Activated CD4-positive, alpha-beta T cell treated with anti-CD3 and anti-CD28 coated beads for 4 hours (primary cell): ENCODE measurements at places on chromosomes 2 and 18.

DNA sequence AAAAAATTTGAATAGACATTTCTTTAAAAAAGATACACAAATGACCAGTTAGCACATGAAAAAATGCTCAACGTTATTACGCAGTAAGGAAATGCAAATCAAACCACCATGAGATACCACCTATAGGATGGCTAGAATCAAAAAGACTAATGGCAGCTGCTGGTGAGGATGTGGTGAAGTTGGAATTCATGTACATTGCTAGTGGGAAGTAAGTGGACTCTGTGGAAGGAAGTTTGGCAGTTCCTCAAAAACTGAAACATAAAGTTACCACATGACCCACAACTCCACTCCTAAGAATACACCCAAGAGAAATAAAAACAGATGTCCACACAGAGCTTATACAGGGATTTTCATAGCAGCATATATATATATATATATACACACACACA lies 51.2 kb downstream of the MBP start:
- no peak for DNase-seq

DNA sequence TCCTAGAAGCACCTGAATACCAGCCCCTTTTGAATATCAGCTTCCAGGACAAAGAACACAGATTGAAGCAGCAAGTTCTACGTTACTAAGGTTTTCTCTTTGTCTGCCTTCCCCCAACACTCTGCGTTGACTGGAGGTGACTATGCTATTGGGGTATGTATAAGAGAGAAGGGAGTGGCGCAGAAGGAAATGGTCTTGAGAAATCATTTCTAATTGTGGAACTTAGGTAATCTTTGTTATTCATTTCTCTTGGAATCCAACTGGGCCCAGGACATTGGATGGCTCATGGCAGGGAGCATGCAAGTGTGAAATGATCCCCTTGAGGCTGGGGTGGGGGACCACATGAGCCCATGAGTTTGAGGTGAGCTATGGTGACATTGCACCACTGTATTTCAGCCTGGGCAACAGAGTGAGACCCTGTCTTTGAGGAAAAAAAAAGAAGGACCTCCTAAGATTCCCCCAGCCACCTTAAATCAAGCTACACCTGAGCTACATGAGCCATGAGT lies 29.7 kb downstream of the XDH start:
- DNase-seq: no peak

DNA sequence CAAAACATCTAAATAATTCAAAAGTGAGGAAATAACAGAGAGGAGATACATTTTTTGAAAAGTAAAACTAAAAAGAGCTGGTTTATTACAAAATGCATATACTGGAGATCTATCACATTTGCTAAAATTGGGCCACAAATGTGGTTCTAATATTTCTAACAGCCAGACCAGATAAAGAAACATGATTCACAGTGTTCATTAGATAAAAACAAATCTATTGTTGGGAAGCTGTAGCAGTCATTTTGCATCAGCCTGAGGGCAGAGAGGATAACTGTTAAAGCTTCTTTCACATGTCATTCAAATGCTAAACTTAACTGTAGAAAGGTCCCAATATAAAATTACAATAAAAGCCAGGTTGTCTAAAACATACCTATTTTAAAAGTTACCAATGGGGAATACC lies 148.3 kb downstream of the GULP1 start:
- DNase-seq: no peak

DNA sequence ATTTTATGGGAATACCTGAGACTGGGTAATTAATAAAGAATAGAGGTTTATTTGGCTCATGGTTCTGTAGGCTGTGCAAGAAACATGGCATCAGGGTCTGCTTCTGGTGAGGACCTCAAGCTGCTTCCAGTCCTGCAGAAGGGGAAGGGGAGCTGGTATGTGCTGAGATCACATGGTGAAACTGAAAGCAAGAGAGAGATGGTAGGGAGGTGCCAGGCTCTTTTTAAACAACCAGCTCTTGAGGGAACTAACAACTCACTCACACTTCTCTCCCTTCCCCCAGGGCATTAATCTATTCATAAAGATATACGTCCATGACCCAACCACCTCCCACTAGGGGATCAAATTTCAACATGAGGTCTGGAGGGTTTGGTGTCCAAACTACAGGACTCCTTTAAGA lies 40.1 kb downstream of the AGPS start:
- no peak for DNase-seq

- no peak for DNase-seq
These were observed 97.1 kb upstream of the PXDN start for GRCh38 chr2:1841461-1841860.

DNA sequence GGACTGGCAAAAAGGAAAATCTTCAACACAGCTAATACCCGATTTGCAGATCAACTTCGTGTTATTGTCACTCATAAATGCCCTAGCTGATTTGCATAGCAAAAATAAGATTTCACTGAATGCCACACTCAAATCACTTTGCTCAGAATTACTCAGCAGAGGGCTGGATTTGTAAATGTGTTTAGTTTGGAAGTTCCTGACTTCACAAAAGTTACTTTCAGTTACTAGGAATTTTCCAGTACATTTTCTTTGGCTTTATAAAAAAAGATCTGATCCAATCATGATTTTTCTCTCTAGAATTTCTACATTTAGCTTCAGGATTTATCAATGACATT lies 433.3 kb upstream of the ID2 start:
- DNase-seq: no peak

GRCh38 chr2:120419073-120419472 lies 73.1 kb downstream of the INHBB start:
- DNase-seq: no peak

DNA sequence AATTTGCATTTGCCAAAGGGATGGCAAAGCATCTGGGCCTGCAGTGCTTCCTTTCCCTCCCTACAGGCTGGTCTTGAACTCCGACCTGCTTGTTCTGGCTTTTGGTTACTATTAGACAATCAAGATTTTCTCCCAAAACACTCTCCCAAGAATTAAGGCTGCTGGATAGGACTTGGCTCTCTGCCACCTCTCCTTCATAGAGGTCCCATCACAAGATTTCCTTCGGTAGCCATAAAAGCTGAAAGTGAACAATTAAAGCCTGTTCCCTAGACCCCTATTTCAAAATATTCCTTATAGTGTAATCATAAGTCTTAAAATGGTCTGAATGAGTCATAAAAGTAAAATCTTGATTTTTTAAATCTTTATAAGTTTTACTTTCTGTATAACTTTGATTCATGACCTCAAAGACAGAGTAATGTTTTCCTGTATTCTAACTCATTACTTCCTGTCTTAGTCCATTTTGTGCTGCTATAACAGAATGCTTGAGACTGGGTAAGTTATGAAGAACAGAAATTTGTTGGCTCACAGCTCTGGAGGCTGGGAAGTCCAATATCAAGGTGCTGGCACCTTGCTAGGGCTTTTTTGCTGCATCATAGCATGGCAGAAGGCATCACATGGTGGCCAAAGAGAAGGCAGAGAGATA lies 37.8 kb upstream of the TNP1 start:
- DNase-seq: no peak

DNA sequence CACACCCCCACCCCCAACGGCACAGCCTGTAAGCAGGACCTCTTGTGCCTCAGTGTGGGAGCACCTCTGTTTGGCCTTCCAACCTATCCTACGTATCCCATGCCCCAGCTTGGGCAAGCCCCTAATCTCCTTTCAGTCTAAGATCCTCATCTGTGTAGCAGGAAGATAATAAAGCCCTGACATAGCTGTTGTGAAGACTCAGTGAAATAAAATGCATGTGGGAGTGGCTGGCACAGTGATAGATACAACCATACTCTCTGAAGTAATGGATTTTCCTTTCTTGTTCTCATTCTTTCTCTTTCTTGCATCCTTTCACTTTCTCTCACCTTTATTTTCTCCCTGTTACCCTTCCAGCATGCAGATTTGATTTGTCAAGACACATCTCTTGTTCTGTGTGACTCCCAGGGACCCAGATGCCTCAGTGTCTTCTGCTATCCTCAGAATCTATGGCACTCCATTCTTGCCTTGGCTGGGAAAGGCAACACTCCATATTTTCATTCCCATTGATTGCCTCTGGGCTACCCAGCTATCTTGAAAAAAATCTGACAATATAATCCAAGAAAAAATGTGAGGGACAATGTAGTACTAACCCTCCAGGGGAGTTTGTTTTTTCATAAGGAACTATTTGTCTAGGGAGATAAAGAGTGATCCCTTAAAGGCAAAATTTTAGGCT lies 207.2 kb upstream of the SETBP1 start:
- no peak for DNase-seq

GRCh38 chr2:184006998-184007397 lies 591.3 kb upstream of the ZNF804A start:
- DNase-seq: no peak

GRCh38 chr2:126399001-126399400 lies 257.0 kb upstream of the GYPC start:
- DNase-seq: no peak

DNA sequence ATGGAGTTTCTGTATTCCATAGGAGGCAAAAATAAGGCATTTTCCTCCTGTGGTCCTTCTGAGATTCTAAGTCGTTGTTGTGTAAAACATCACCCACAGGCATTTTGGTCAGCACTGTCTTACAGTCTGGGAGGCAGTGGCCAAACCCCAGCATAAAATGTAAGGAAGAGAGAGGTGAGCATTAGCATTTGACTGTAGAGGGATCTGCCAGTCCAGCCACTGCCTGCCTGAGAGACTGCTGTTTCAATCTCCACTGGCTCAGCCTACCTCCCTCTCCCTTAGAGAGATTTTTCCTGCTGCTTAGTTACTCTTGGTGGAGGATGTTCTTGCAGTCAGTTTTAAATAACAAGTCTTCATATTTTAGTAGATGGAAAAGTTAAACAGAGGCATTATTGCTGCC lies 77.0 kb downstream of the ARHGEF33 start:
- no peak for DNase-seq

GRCh38 chr2:8421658-8422449 lies 260.0 kb upstream of the ID2 start:
- DNase-seq: no peak

DNA sequence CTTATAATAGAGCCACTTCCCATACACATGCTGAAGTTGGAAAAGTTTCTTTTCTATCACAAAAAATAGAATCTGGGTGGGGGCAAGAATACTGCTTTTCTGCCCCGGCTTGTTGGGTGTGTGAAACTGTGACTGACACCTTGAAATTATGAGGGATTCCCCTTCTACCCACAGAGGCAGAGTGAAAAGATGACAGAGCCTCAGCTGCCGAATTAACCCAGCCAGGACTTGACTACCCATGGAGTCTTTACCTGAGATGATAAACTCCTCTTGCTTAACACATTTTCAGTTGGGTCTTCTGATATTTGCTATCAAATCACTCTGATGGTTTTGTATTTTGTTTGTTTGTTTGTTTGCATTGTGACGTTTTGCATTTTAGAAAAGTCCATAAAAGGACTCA lies 66.0 kb upstream of the PMAIP1 start:
- no peak for DNase-seq

DNA sequence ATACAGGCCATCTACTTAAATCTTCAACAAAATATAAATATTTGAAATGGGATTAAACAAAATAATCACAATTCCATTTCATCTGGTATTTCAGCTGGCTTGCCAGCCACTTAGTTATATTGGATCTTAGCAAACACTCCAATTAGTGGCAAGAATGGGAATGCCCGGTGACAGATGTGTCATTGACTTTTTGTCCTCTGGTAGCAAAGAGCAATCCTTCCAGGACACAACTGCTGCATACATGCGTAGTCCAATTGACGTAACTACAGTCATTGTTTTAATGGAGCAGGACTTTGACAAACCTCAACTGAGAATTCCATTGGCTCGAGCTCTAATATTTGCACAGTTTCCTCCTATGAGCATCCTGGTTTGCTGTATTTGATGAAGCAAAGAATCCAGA lies 69.9 kb downstream of the RNF152 start:
- DNase-seq: no peak

GRCh38 chr2:38095996-38096861 lies 20.3 kb upstream of the CYP1B1 start:
- DNase-seq: no peak

DNA sequence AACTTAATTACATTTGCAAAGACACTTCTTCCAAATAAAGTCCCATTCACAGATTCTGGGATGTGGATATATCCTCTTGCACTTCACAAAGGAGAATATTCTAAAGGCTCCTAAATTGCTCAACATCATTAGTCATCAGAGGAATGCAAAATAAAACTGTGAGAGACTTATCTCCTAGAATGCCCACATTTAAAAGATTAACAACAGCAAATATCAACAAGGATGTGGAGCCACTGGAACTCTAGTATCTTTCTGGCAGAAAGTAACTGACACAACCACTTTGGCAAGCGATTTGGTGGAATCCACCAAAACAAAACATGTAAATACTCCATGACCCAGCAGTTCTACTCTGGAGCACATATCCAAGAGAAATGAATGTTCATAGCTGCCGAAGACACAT lies 4.6 kb downstream of the NEU2 start:
- no peak for DNase-seq

DNA sequence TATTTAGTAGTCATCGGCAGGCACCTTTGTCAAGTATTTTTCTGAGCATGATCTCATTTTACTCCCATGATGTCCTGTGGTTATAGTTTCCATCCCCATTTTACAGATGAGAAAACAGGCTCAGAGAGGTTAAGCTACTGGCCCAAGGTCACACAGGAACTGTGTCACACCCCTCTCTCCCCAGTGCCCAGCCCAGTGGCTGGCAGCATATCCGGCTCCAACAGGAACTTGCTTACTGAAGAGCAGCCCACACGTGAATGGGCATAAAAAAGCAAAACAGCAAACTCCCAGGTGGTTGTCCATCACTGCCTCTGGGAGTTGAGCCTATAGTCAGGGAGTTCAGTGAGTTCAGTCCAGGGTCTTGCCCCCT lies 8.3 kb upstream of the KLF11 start:
- DNase-seq: no peak

GRCh38 chr2:181131584-181131983 lies 151.2 kb downstream of the UBE2E3 start:
- DNase-seq: no peak

- DNase-seq: no peak
These were observed 422.8 kb downstream of the SETBP1 start for GRCh38 chr18:45103319-45104048.

DNA sequence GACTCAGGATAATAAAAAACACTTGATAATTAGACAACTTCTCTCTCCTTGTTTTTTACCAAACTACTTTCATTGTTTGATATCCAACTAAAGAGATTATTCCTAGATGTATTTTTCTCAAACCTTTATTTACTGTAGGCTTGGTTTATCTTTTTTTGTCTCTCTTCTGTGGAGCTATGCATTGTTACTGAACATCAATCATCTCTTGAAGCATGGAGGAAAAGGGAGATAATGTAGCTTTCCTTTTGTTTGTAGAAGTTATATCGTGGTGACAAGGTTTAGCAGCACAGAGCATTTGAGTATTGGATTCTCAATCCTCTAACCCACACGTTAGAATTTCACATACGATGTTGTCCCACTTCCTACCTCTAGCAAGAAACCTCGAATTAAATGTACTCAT lies 41.7 kb downstream of the SMCHD1 start:
- no peak for DNase-seq

GRCh38 chr2:38713338-38713737 lies 37.8 kb downstream of the SRSF7 start:
- DNase-seq: no peak

- no peak for DNase-seq
These were observed 258.7 kb upstream of the RAB6C start for GRCh38 chr2:129720761-129721160.
